ENCODE measurements at places on chromosomes 16 and 17. TPM values are rescaled to one million over a fixed set of nuclear protein-coding genes. Genes with fewer than 3 reads are reported as not detected.

The NETO2 gene
- total RNA-seq, result 42.6 TPM

The PSMD11 gene
- total RNA-seq, result 99.8 TPM

The TMEM94 gene
- total RNA-seq, result 33.1 TPM

The CACNG5 gene
- not detected for total RNA-seq

The SEZ6 gene
- total RNA-seq, result not detected

The DEXI gene
- 69.0 TPM for total RNA-seq

The KCNG4 gene
- total RNA-seq, result not detected

The ABI3 gene
- 26.2 TPM for total RNA-seq

The CDK5R1 gene
- total RNA-seq, result 3.5 TPM

The C17orf107 gene
- total RNA-seq, result 0.88 TPM

The NSMCE1 gene
- 54.1 TPM for total RNA-seq

The ABCC3 gene
- 1.1 TPM for total RNA-seq

The RCVRN gene
- not detected for total RNA-seq

The TIGD7 gene
- total RNA-seq, result 2.4 TPM

The TMEM235 gene
- not detected for total RNA-seq

The VPS35L gene
- total RNA-seq, result 70.8 TPM

The FKBP10 gene
- total RNA-seq, result 230 TPM

The ORMDL3 gene
- 29.5 TPM for total RNA-seq

Data from glomerular endothelial cell (primary cell).